ENCODE measurements at places on chromosomes 5 and 9.

DNA sequence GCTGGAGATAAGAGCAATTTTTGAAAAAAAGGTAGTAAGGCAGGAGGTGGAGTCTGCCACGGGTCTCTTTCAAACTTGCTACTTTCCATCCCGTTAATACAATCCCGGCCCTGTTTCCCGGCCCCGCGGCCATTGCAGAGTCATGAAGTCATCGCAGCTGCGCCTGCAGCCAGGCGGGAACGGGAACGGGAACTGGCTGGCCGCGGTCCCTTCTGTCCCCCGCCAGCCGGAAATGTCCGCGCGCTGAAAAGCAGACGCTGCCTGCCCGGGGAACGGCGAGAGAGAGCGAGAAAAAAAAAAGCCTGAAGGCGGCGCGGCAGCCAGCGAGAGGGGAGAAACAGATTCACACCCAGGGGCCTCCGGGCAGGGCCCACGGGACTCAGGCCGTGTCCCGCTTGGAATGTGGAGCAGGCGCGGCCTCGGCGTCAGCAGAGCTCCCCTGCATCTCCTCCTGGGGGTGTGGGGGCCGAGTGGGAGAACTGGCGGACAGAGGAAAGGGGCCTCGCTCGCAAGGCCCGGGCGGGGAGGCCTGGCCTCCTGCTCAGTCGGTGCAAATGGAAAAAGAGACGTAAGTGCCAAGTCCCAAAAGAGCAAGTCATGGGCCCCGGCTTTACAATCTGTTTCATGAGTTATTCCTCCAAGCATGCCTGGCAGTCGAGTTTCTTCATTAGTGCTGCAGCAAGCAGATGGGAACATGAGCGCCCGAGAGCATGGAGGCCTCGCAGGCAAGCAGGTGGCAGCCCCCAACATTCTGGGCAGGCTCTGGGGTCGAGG lies 201.2 kb upstream of the GAS1 start:
- DNase-seq = peak; percentile 42

DNA sequence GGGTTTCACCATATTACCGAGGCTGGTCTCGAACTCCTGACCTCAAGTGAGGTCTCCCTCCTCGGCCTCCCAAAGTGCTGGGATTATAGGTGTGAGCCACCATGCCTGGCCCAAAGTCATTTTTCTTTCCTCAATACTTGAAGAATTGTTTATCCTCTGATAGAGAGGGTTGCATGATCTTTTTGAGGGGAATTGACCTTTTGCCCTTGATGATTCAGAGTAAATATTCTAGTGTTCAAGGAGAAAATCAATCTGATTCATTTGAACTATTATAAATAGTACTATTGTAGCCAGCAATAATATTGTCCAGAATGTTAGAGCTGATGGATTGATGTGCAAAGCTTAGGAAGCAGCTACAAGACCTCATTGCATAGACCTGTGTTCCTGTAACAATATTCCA lies 47.1 kb downstream of the UGCG start:
- no peak for DNase-seq

- no peak for DNase-seq
Observed at GRCh38 chr5:9529041-9529480, 16.8 kb downstream of the SEMA5A start.

- DNase-seq = no peak
Observed at GRCh38 chr5:36355516-36355915, 53.8 kb upstream of the RANBP3L start.
